Testis (tissue), 5 donors: ENCODE measurements at places on chromosomes 5 and 9. TPM values are rescaled to one million over a fixed set of nuclear protein-coding genes. Genes with fewer than 3 reads are reported as not detected.

Gene TTC39B
- polyA plus RNA-seq, result 8.9 TPM

Gene SLC35D2
- polyA plus RNA-seq, result 18.4 TPM

Gene PLAC8L1
- 27.7 TPM for polyA plus RNA-seq

Gene RABGAP1
- polyA plus RNA-seq, result 53.0 TPM

Gene PCDHGA3
- 4.4 TPM for polyA plus RNA-seq

Gene ZNF483
- 10.5 TPM for polyA plus RNA-seq

Gene PCDHGA1
- polyA plus RNA-seq, result 1.6 TPM

Gene C5orf52
- 35.0 TPM for polyA plus RNA-seq

Gene PCDHB1
- 0.07 TPM for polyA plus RNA-seq

Gene MBLAC2
- 4.9 TPM for polyA plus RNA-seq

Gene FGF18
- polyA plus RNA-seq, result 1.6 TPM

Gene NUTM2F
- polyA plus RNA-seq, result 2.1 TPM

Gene SPATA31C1
- polyA plus RNA-seq, result 21.1 TPM

Gene HMMR
- 14.5 TPM for polyA plus RNA-seq

Gene PCDHGB5
- 4.5 TPM for polyA plus RNA-seq

Gene MPDZ
- polyA plus RNA-seq, result 25.4 TPM

Gene KIF4B
- polyA plus RNA-seq, result 10.6 TPM

Gene FOXD1
- polyA plus RNA-seq, result 9.1 TPM

Gene FOXD4L3
- polyA plus RNA-seq, result 0.18 TPM

Gene CFAP77
- polyA plus RNA-seq, result 36.2 TPM

Gene ECM2
- polyA plus RNA-seq, result 26.9 TPM

Gene MLANA
- polyA plus RNA-seq, result not detected

Gene TXNDC8
- polyA plus RNA-seq, result 16.7 TPM

Gene CAVIN4
- 3.7 TPM for polyA plus RNA-seq

Gene SHOC1
- 14.9 TPM for polyA plus RNA-seq

Gene HMCN2
- 17.7 TPM for polyA plus RNA-seq

Gene WNK2
- polyA plus RNA-seq, result 29.0 TPM

Gene CLK4
- 29.3 TPM for polyA plus RNA-seq

Gene TBC1D2
- 5.1 TPM for polyA plus RNA-seq

Gene SLC22A4
- polyA plus RNA-seq, result 1.1 TPM

Gene OBP2B
- polyA plus RNA-seq, result 35.1 TPM

Gene AHRR
- 68.5 TPM for polyA plus RNA-seq

Gene ZNF608
- polyA plus RNA-seq, result 28.7 TPM

Gene STC2
- 2.0 TPM for polyA plus RNA-seq

Gene SVEP1
- polyA plus RNA-seq, result 7.9 TPM

Gene FOXD4L4
- not detected for polyA plus RNA-seq

Gene SH3GL2
- 10.7 TPM for polyA plus RNA-seq

Gene DOCK8
- polyA plus RNA-seq, result 46.7 TPM

Gene SLC25A2
- 15.9 TPM for polyA plus RNA-seq

Gene FBXL7
- 9.8 TPM for polyA plus RNA-seq

Gene KCNV2
- 4.7 TPM for polyA plus RNA-seq

Gene ZNF883
- 2.8 TPM for polyA plus RNA-seq

Gene GFI1B
- polyA plus RNA-seq, result 12.6 TPM

Gene TRAF1
- 3.9 TPM for polyA plus RNA-seq

Gene TAF1L
- 3.0 TPM for polyA plus RNA-seq

Gene SLF1
- polyA plus RNA-seq, result 12.0 TPM

Gene IGIP
- polyA plus RNA-seq, result 7.1 TPM

Gene PRRX2
- 15.3 TPM for polyA plus RNA-seq

Gene SURF1
- 71.0 TPM for polyA plus RNA-seq

Gene ENTPD2
- 8.5 TPM for polyA plus RNA-seq

Gene SLC6A19
- polyA plus RNA-seq, result 0.28 TPM

Gene SMC5
- 11.9 TPM for polyA plus RNA-seq

Gene PKN3
- 4.2 TPM for polyA plus RNA-seq
